Hematopoietic multipotent progenitor cell treated with erythropoietin and hydrocortisone succinate and interleukin-3 and kit ligand, for 6 days (in vitro differentiated cells): ENCODE measurements at places on chromosomes 12 and 14.

DNA sequence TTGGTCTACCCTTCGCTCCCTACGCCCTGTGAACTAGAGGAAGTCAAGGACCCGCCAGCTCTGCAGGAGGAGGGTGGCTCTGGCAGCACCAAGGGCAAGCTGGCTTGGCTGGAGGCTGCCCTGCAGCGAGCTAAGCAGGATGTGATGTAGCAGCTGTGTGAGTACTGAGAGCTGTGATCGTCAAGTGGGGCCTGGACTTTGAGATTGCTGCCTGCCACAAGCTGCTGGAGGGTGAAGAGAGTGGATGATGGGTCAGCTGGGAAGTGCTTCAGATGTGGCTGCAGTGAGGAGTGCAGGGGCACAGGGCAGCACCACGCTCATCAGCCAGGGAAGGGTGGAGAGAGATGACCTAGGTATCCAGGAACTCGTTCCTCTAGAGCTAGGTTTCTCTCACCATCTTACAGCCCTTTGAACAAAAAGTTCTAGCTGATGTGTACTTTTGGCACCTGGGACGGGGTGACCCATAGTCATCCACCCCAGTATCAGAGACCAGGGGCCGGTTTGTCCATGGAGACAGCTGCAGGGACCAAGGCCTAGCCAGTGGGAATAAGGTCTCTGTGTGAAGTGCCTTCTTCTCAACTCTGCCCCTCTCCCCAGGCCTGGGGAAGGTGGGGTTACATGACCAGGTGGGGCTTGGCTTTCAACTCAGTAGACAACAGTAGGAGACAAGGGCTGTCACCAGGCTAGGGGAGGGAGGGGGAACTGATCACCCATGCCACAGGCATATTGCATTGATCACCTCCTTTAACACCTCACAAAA is 3.2 kb downstream of the KRT86 start:
- no peak for DNase-seq

DNA sequence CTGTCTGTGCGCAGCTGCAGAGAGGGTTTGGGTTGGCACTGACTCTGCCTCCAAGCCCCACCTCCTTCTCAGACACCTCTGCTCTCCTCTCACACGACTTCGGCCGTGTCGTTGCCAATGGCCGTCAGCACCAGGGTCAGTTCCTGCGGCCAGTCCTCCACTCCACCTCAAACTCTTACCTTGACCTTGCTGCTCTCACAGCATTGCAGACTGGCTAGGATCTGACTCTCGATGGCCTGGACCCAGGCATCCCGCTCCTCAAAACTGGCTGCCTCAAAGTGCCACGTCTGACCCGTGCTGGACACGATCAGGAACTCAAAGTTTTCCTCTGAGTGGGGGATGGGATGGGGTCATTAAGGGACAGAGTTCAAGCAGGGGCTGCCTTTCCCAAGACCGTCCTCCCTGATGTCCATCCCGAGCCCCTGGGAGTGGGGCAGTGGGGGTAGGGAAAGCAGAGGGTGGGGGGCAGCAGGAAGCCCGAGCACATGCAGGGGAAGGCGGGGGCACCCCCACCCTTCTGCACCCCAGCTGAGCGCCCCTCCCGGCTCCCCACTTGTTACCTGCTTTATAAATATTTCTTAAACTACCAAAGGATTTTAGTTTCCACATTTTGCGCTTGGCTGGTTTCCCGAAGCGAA is 10.7 kb downstream of the AGAP2 start:
- DNase-seq, result no peak

- DNase-seq, result no peak
Observed at GRCh38 chr14:32980178-32980901, 41.7 kb downstream of the NPAS3 start.

GRCh38 chr12:119153477-119154434 is 25.0 kb upstream of the HSPB8 start:
- peak; percentile 81 for DNase-seq

DNA sequence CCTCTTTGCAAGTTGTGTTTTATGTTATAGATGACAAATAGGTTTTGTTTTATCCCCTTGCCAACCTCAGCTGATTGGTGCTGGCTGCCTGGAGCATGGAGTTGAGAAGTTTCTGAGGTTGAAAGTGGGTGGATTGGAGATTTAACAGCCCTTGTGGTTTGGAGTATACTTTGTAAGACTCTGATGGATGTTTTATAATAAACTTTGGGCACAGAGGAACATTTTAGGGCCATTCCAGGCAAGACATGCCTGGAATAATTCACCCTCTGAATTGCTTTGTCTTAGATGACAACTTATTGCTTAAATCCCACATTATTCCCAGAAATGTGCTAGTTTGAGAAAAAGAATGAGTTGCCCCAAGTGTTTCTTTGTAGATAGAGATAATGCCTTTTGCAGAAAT is 158.9 kb downstream of the SLC5A8 start:
- no peak for DNase-seq

- no peak for DNase-seq
Observed at GRCh38 chr14:87869619-87870583, 123.1 kb downstream of the GALC start.

- no peak for DNase-seq
Observed at GRCh38 chr12:54641554-54641953, 6.6 kb downstream of the DCD start.

- DNase-seq, result no peak
Observed at GRCh38 chr12:116432314-116432750, 126.8 kb upstream of the MAP1LC3B2 start.

GRCh38 chr12:120172053-120172452 is 22.5 kb downstream of the GCN1 start:
- no peak for DNase-seq

DNA sequence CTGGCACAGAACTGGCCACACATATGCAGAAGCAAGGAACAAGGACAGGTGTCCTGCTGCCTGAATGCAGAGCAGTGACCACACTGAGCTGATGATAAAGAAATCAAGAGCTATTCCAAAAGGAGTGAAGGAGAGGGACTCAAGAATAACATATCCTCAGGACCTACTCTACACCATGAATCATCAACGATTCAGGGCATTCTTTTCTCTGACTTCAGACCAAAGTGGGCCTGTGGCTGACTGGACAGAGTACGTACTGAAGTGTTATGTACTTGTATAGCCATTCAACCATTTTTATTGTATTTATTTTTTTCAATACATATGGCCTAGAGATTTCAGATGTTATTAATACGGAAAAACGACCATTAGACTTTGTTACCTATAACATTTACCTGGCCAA is 177.5 kb upstream of the TMTC1 start:
- no peak for DNase-seq

DNA sequence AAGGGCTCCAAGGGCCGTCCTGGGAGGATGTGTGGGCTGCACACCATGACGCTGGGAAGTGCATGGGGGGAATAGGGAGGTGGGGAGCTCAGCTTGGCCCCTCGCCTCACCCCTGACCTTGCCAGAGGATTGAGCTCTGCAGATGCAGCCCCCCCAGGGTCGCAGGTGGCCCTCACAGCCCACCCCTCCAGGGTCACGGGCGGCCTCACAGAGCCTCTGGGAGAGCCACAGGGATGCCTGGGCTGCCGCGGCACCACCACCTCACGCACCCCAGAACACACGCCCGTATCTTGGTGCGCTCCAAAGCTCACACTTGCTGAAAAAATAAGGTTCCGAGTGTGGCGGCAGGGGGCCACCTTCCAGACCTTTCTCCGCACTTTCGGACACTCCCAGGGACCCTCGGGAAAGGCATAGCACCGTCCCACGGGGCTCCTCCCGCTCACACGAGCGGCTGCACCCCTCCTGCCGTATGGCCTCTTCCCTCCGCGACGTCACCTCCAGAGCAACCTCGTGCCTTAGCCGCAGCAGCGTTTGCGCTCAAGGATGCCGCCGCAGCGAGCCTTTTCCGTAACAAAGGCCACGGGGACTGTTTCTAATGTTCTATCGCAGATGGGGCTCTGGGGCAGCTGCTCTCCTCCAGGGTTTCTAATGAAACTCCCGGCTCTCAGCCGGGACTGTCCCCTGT is 9.9 kb upstream of the FBRSL1 start:
- DNase-seq, result no peak

GRCh38 chr12:27464220-27464554 is 17.7 kb downstream of the SMCO2 start:
- DNase-seq, result peak; percentile 47

- peak; percentile 87 for DNase-seq
Observed at GRCh38 chr12:6647083-6647604, at the start of gene ACRBP. ACRBP (minus strand) TSS chr12:6647432; CDS start chr12:6647366, 66 bp downstream.

DNA sequence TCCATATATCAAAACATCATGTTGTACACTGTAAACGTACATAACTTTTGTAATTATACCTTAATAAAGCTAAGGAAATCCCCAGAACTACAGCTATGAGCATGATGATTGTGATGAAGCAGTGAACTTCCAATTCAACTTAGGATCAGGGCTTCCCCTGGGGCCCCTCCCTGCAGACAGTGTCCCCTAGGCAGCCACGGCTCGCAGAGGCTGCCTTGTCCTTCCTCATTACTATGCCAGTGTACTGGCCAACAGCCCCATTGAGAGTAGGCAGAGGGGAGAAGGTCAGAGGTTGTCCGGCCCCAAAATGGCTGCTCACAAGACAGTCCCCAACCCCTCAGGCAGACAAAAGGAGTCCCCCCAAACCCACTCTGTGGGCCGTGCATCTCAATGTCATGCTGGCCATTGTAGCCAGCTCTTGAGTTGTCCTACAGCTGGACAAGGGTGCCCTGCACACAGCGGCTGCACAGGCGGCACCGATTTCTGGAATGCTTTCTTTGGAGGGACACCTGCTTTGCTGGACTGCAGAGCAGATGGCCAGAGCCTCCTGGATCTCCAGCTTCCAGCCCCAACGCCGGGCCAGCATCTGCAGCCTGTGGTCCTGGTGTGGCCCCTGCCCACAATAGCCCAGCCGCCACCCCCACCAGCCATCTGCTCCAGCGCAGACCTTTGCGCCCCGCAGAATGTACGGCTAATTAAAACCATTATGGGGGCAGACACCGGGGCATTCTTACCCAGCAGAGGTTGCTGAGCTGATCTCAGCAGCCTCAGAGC is 46.1 kb downstream of the NIN start:
- no peak for DNase-seq

DNA sequence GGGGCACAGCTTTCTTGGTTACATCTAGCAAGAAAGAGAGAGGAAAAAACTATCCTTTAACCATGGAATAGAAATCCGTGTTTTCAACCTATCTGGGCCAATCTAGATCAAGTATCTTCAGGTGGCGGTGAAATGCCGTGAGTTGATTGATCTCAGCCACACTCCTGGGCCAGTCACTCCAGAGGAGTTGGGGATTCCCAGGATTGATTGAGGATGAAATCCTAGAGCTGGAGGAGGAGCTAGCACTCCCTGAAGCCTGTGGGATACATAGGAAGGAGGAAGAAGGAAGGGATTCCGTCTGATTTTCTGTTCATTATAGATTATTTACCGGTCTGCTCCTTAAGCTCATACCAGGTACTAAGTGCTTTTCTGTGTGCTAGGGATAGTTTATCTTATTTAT is 106.3 kb upstream of the ARID2 start:
- DNase-seq, result no peak

GRCh38 chr12:24537083-24537860 is 411.6 kb downstream of the BCAT1 start:
- no peak for DNase-seq

DNA sequence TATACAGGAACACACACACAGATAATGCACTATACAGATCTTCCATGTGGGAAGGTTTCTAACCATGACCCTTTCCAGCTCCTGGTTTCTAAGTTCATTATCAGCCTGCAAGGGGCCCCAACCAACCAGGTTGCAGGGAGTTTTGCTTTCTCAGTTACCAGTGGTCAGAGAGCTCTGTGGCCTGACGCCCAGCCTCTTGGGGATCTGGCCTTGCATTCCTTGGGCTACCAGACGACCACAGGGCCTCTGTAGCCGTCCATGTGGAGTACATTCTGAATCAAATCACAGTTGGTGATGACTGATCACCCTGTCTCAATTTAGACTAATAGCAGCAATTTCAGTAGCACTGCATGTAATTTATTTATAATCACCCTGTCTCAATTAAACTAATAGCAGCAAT is 47.5 kb downstream of the PAH start:
- DNase-seq, result no peak

GRCh38 chr12:123491481-123491880 is 33.5 kb downstream of the SNRNP35 start:
- DNase-seq, result no peak

GRCh38 chr12:18965203-18965602 is 164.3 kb upstream of the PLEKHA5 start:
- DNase-seq, result no peak

GRCh38 chr14:61476754-61477410 is 155.5 kb downstream of the PRKCH start:
- DNase-seq, result peak; percentile 81

DNA sequence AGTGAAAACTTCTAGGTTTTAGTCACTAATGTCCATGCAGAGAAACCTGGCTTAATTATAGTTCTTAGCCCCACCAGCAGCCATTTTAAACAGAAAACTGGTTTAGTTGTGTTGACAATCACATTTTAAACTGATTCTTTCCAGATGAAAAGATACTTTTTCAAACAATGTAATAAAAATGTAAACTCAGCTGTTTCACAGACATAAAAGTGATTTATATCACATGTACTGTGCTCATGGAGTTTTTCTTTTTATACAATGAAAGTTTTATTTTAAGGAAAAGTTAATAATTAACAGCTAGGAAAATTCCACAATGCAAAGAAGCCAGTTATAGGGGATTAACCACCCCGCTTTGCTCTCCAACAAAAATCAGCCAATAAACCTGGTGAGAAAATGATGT is 129.7 kb downstream of the PAX9 start:
- no peak for DNase-seq

- no peak for DNase-seq
Observed at GRCh38 chr14:78302841-78303240, 132.7 kb downstream of the NRXN3 start.

DNA sequence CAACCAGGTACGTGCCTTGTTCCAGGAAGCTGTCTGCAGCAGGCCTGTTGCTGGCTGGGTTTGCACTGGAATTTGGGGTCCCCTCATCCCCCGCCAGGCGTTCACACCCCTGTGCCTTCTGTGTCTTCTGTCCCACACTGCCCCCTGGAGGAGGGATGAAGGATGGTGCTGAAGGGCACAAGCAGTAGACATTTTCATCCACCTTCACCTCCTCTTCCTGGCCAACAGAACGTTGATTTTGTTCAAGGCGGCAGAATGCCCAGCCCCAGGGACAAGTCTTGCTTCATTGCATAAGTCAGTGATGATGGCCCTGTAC is 122.1 kb downstream of the CALM1 start:
- DNase-seq, result peak; percentile 51

- DNase-seq, result no peak
Observed at GRCh38 chr12:61355105-61355504, 905.1 kb upstream of the USP15 start.

DNA sequence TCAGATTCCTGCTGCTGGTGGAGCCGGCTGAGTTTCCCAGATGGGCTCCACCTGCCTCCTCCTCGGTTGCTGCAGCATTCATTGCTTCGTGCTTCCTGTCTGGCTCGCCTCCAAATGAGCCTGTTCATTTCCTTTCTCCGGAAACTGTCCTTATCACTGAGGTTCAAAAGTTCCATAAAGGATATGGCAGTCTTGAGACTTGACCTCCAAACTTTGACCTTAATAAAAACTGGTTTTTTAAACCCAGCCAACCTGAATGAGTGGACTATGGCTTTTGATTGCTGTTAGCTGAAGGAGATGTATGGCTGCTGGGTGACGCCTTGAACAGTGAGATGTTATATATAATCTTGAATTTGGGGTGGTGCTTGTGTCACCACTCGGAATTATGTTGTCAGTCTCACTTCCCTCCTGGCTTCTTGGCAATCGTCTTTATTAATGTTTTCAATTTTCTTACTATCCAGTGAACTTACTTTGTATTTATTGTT is 62.7 kb downstream of the RASSF3 start:
- DNase-seq, result peak; percentile 58

- DNase-seq, result no peak
Observed at GRCh38 chr14:92538412-92538985, 24.9 kb downstream of the RIN3 start.
